ENCODE measurements at places on chromosomes 4 and X. TPM values are rescaled to one million over a fixed set of nuclear protein-coding genes. Genes with fewer than 3 reads are reported as not detected.

DNA sequence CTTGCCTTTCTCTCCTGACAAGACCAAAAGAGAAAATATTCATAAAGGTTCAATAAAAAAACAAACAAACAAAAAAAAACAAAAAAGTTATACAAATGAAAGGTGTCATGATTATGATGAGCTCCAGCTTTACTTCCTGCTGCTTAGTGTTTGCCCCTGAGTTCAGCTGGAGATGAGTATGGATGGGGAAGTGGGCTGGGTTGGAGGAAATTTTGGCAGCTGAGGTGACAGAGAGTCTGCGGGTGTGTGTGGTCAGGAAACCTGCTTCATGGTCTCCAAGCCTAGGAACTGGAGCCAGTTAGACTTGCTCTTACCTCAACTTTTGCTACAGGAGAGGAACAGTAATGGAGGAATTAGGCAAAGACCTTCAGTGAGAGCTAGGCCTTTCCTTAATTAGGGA, 4.3 kb upstream of the CYSLTR1 start:
- no peak for DNase-seq

DNA sequence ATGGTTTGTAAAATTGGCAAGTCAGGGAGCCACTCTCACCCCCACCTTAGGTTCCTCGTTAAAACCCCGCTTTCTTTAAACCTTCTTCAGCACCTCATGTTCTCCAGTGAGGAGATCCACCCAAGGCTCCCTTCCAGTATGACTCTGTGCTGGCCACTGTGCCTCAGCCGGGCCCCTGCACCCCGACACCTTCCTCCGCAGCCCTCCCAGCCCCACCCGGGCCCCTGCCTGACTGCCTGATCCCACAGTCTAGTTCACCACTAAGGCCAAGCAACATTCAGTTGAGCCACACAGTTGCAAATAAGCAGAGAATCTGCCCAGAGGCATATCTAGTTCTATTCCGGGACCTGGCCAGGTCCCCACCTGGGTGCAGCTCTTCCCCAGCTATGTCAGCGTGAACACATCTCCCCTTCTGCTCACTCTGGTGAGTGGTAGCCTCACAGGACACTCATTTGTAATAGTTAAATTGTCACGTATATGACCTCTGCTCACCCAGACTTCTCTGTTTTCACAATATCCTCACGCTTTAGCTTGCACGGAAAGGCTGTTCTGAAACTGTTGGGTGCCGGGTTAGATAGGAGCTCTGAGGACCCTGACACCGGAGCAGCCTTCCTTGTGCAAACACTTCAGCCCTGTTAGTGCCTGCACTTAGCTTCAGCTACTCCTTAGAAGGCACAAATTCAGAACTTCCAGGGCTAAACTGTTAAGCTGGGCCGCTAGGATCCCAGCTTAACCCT, 146.8 kb downstream of the DCTD start:
- DNase-seq = no peak

DNA sequence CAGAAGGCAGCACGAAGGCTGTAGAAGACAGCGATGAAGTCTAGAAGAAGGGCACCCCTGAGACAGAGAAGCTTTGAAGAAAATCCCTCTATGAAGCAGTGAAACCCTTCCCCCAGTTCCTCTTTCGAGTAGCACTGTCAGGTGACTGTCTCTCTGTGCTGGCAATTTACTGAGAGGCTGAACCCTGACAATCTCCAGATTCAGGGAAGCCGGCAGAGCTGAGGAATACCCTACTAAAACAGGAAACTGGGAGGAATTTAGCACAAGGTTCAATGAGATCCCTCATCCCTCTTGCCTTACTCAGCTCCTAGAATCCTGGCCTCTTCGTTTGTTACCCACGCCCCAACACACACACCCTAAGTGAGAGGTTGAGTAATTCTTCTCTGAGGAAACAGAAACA, 239.7 kb upstream of the NOCT start:
- DNase-seq = peak; percentile 67

CNGA1 gene
- 0.23 TPM for polyA plus RNA-seq

GRCh38 chrX:9983846-9984245, 16.7 kb downstream of the CLDN34 start:
- no peak for DNase-seq

SPOCK3 gene
- polyA plus RNA-seq = 1.8 TPM

DNA sequence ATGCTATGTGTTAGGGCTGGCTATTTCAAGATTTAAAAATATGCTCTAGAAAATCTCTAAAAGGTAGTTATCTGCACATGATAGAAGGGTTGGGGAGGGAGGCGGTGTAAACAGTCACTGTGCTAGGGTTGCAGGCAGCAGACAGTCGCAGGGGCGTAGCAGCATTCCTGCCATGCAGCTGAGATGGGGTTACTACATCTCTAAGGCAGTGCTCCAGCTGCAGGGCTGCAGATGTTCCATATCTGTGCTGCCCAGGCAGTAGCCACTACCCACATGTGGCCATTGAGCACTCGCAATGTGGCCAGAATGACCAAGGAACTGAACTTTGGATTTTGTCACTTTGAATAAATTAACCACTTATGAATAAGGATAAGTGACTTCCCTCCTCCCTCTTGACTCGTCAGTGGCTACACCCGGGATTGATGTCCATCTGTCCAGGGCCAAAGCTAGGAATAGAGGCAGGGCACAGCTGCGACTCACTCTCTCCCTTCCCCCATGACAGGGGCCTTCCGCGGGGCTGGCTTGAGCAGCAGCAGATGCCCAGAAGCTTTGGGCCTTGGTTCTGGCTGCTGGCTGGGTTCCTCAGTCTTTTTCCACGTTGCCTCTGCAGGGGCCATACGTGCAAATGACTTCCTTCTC, 79.4 kb upstream of the CLDN34 start:
- DNase-seq = no peak

DNA sequence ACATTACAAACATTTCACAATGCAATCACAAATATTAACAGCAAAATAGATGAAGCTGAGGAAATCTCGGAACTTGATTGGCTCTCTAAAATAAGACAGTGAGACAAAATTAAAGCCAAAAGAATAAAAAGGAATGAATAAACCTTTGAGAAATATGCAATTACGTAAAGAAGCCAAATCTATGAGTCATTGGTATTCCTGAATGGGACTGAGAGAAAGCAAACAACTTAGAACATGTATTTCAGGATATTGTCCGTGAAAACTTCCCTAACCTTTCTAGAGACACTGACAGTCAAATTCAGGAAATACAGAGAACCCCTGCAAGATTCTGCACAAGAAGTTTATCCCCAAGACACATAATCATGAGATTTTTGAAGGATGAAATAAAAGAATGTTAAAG, 48.4 kb upstream of the SPANXN2 start:
- no peak for DNase-seq

DNA sequence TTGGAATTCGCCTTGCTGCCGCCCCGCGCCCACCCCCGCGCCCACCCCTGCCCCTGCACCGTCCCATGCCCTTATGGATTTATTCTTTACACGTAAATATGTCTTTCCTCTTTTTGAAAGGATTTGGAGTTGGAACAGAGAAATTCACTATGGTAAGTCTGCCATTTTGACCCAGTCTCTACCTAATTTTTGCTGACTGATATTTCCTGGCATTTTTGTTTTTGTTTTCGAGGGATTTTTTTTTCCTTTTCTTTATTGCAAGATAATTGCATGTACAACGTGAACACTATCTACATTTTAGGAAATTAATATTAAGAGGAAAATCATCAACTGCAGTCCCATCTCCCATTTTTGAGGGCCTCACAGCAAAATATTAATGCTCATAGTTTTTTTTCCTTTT, 468 bp upstream of the SPIN2B start:
- no peak for DNase-seq

- DNase-seq = no peak
Measured at GRCh38 chrX:4110964-4111363, 397.5 kb upstream of the PRKX start.

DNA sequence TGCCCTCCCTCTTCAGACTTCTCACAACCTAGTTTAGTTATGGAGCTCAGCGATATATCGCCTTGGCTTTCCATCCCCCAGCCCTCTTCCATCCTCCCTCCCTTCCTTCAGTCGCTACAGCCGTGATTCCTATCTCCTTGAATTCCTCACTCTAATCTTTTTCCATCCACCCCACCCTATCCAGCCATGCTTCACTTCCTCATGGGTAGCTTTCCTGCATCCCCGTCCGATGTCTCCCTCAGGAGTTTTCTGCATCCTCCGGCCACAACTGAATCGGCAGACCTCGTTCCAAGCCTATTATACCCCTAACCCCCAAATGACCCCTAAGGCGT, 456 bp downstream of the SNX12 start:
- no peak for DNase-seq

UGT2B11 gene
- not detected for polyA plus RNA-seq

DNA sequence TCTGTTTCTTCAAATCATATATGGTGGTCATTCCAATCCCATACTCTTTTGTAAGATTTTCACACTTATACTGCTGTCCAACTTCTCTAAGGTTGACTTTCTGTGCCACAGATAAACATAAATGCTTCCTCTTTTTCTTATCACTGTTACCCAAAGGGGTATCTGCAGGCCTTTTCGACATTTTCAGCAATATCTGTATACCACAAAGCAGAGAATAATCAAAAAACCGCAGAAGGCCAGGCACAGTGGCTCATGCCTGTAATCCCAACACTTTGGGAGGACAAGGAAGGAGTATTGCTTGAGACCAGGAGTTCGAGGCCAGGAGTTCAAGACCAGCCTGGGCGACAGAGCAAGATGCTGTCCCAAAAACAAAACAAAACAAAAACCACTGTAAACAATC, 3.1 kb upstream of the RFC1 start:
- DNase-seq = no peak

ASMT gene
- not detected for polyA plus RNA-seq

DNA sequence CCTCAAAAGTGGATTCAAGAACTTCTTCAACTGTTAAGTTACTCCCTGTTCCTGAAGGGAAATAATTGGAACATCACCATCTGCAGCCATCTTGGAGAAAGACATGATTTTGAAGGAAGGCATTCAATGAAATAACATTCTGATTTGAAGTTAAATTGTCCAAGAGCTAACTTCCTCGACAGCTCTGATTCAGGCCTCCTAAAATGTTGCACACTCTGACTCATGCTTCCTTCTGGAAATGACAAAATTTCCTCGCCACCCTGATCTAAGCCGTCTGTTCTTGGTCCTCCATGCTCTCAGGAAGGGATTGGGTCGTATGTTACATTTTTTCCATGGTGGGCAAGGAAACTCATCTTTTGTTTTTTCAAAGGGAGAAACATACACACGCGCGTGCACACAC, 496.9 kb upstream of the DIPK2B start:
- DNase-seq = peak; percentile 19

MAGEA2 gene
- polyA plus RNA-seq = not detected

- DNase-seq = no peak
Measured at GRCh38 chr4:14520171-14520570, 482.1 kb upstream of the CPEB2 start.

CORIN gene
- polyA plus RNA-seq = 2.6 TPM

DNA sequence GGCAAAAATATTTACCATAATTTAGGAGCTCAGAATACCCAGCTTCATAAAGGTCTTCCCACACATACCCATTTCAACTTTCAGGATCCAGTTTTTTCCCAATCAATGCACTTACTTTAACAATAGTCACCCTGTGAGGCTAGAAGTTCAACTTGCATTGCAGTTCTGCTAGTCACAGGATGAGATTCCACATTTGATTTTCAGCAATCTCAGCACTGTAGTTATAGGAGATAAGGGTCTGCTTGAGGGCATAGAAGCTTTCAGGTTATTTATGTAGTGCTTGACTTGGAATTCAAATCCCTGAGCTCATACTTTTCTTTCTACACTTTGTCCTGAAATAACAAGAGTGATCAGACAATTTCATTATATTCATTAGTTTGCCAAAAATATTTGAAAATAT, 78.3 kb upstream of the IL2 start:
- DNase-seq = no peak

DNA sequence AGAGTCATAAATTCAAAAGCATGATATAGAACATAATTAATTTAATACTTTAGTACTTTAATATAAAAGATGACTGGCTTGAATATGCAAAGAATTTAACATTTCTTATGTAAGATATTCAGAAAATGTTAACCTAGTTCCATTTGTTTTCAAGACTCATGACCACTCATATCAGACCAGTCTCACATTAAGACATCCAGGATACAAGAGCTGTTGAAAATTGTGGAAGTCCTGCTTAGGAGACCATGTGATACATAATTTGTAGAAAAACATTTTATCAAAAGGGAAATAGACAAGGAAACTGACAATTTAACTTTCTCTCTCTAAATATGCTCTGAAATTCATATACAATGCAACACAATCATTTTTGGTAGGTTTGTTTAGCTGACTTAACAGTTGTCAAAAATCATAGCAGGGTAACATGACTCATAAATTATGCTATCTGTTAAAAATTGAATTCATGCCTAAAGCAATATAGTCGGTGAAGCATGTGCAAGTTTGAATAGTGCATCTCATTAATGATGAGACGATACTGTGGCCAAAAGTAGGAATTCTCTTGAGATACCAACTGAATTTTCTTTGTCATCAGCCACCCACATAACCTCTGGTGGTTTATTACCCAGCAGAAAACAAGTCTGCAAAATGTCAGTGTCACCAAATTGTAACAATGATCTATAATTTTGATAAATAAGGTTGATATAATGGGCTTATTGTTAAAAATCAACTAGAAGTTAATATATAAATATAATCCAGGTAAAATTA, 211.4 kb downstream of the GASK1B start:
- no peak for DNase-seq

CXCL8 gene
- 10.7 TPM for polyA plus RNA-seq

GRCh38 chr4:18197467-18197866, 175.9 kb upstream of the LCORL start:
- DNase-seq = no peak
